ENCODE measurements at places on chromosomes 13 and 19. TPM values are rescaled to one million over a fixed set of nuclear protein-coding genes. Genes with fewer than 3 reads are reported as not detected.

Gene DACT3
- 0.55 TPM for total RNA-seq

Gene ZNF578
- 16.8 TPM for total RNA-seq

Gene ARHGAP33
- 6.4 TPM for total RNA-seq

DNA sequence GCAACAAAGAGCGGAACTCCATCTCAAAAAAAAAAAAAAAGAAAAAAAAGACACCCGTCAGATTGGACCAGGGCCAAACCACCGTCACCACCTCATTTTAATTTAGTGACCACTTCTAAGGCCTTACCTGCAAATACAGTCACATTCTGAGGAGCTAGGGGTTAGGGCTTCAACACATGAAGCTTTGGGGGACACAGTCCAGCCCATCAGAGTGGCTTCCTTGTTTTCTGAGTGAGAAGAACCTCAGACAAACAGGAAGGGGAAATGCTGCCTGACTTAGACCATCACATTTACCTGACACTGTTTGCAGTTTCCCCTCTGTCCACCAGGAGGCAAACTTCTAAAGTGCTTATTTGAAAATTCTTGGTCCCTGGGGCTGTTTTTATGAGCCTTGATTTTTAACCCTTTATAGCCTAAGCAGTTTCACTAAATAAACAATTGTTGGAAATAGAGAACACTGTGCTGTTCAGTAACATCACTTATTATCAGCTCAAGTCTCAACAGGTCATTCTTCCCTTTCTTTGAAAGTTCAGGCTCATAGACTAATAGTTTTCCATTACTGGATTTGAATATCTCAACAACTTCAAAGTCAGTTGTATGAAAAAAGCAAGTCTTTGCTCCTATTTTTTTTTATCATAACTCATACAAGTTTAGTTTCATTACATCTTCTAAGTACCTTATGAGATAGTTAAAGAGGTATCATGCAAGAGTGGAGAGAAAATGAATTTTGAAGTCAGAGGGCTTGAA lies 74.9 kb upstream of the WASF3 start:
- DNase-seq, result peak; percentile 77

GRCh38 chr13:27053902-27054595 lies 117.6 kb downstream of the USP12 start:
- DNase-seq, result no peak

- DNase-seq, result no peak
Measured at GRCh38 chr13:39784347-39784746, 128.9 kb downstream of the COG6 start.

GRCh38 chr13:61833228-61833627 lies 417.6 kb upstream of the PCDH20 start:
- DNase-seq, result no peak

- DNase-seq, result peak; percentile 51
Measured at GRCh38 chr13:78593652-78594455, 9.5 kb downstream of the POU4F1 start.

DNA sequence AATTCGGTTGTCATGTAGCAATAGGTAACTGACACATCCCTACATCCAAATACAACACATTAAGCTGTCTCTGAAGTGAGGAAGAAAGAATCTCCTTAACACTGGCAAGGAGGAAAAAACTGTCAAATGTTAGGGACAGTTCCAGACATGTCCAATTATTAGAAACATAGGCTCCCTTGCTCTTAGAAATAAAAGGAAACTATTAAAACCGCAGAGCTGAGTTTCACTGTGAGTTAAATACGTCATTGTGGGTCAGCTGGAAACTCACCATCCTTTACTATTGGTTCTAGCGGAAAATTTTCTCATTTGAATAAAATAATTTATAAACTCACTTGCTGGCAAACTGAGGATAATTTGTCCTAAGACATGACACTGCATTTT lies 40.7 kb downstream of the STARD13 start:
- DNase-seq, result no peak

DNA sequence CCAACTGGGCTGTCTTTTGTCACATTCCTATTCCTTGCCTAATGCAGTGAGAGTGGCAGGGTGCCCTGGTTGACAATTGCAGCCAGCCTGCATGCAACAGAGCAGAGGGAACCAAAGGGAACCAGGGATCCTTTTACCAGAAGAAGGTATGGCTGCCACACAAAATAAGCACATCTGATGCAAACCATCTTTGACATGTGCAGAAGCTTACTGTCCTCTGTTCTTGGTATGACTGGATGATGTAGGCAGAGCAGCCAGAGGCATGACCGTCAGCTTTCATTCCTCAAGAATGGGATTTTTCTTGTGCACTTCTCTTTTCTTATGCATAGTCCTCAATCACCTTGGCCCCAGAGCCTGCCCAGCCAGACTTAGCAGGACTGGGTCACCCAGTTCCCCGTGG lies 116.1 kb downstream of the UQCRFS1 start:
- no peak for DNase-seq

DNA sequence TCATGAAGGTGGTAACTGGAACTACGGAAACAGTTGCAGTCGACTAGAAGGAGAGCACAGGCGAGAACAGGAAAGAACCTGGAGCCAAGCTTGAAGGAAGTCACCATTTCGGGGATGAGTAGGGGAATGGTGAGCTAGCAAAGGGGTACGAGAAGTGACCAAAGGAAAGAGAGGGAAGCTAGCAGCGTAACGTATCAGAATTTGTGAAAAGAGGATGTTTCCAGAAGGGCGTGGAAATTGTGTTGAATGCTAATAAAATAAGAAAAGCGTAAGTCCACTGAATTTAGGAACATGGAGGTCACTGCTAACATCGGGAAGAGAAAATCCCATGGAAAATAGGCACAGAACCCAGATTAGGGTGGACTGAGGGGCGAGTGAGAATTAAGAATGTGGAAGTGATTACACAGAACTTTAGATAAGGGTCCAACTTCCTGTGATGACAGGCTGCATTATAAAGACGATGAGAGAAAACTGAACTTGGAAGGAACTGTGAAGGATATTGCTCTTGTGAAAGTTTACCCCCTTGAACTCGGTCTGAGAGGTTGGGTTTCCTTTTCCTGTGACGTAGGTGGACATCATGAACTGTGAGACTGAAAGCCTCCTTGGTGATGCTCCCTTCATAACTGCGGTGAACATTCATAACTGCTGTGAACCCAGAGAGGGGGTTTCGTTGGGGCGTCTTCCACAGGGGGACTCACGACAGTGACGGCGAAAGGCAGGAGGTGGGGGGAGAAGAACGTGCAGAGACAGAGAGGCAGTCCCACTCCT lies 2.0 kb upstream of the FFAR2 start:
- no peak for DNase-seq

DNA sequence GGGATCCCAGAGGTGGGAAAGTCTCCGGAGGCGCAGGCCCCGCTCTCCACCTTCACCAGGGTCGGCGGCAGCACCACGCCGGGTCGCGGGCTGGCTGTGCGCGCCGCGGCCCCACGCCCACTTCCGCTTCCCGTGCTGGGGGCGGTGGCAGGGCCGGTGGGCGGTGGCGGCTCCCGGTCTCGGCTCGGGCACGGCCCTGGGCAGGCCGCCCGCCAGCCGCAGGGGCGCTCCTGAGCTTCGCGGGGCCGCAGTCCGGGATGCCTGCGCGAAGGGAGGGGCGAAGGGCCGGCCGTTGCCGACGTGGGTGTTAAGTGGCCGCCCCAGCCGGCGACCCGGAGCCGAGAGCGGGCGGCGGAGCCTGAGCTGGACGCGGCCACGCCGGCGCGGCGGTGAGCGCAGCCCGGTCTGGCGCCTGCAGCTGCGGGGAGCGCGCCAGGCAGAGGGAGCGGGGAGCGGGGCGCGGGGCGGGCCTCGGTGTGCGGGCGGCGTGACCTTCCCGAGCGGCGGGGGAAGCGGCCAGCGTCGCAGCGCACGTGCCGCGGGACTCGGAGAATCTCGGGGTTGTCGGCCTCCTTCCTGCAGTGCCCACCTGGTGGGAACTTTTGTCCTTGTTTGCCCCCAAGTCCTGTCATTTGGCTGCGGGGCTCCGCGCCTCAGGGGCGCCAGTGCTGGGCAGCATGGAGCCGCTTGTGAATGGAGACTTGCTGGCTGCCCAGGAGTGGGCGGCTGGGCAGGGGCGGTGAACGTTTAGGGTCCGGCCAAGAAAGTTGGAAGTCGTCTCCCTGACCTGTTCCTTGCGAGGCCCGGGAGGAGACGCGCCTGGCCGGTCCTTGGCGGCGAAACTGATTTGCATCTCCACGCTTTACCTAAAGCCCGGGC lies at the start of gene SLC25A15:
Gene SLC25A15, plus strand, starts transcription at position 337 of the 879 bp plus-strand sequence. CDS start 3,616 bp downstream, outside the sequence.
- peak; percentile 92 for DNase-seq

DNA sequence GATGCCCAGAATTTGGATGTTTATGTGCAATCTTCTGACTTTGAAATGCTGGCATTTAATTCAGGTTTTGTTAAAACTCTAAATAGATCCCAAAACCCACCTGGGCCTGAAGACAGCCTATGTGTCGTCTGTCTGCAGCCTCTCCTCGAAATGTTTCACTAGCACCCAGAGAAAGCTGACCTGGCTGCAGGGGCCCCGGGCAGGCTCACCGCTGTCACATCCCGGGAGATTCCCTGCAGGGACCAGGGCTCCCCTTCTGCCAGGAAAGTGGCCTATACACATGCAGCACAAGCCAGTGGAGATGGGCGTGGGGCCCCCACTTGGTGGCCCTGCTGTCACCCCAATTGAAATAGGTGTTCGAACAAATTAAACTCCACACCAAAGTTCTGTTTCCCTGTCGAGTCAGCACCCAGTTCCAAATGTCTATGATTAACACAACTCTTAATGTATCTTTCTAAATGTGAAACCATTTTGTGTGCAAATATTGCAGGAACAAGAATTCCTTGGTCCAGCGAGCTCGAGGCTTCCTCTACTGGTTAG lies 145.8 kb upstream of the ZNF507 start:
- DNase-seq, result no peak

GRCh38 chr19:10919352-10920287 lies 8.8 kb downstream of the YIPF2 start:
- peak; percentile 43 for DNase-seq

GRCh38 chr19:52270266-52270885 lies 989 bp downstream of the ZNF766 start:
- peak; percentile 53 for DNase-seq

DNA sequence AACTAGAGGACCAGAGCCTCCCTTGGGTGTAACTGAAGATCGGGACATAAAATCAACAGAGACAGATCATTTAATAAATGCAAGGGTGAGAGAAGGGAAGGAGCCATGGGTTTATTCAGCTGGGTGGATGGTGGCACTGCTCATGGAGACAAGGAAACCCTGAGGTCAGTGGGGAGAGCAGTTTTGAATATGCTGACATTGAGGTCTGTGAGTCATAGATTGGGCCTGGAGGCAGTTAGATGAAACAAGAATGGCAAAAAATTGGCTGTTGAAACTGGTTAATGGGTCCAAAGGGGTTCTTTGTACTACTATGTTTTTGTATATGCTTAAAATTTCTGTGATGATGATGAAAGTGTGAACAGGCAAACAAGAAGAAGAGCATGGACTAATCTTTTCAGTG lies 5.1 kb upstream of the GTF3A start:
- no peak for DNase-seq

DNA sequence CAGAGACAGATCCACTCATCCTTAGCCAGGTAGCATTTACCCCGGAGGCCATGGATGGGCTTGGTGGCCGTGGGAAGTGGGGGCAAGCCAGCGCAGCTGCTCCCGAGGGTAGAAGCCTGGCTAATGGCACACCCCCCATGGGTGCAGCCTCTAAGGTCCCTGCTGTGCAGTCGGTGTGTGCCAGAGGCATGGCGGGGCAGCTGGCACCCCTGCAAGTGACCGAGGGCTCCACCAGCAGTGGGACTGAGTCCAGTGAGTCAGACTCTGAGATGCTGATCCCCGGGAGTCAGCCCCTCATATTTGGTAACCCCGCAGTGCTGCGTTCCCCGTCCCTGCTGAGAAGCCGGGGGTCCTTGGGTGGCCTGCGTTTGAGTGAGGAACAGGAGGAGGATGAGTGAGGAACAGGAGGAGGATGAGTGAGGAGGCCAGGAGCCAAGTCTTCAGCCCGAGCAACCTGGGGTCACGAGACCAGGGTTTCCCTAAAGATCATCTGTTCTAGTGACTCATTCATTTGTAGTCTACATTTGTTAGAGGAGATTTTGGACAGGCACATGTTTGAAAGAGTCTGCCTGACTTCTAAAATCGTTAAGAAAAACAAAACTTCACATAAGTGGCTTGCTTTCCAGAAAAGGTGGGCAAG lies 180.7 kb downstream of the STK24 start:
- DNase-seq, result no peak

- peak; percentile 17 for DNase-seq
Measured at GRCh38 chr13:60755380-60756163, 358.6 kb downstream of the TDRD3 start.
